ENCODE measurements at places on chromosomes 13 and 19.

- DNase-seq, result no peak
Observed at GRCh38 chr13:29819143-29819542, 31.3 kb downstream of the UBL3 start.

- no peak for DNase-seq
Observed at GRCh38 chr19:12778905-12779161, 3.5 kb upstream of the HOOK2 start.

GRCh38 chr19:21022996-21023395, 2.5 kb downstream of the ZNF430 start:
- DNase-seq, result no peak

- DNase-seq, result no peak
Observed at GRCh38 chr13:29756506-29756905, 93.9 kb downstream of the UBL3 start.

DNA sequence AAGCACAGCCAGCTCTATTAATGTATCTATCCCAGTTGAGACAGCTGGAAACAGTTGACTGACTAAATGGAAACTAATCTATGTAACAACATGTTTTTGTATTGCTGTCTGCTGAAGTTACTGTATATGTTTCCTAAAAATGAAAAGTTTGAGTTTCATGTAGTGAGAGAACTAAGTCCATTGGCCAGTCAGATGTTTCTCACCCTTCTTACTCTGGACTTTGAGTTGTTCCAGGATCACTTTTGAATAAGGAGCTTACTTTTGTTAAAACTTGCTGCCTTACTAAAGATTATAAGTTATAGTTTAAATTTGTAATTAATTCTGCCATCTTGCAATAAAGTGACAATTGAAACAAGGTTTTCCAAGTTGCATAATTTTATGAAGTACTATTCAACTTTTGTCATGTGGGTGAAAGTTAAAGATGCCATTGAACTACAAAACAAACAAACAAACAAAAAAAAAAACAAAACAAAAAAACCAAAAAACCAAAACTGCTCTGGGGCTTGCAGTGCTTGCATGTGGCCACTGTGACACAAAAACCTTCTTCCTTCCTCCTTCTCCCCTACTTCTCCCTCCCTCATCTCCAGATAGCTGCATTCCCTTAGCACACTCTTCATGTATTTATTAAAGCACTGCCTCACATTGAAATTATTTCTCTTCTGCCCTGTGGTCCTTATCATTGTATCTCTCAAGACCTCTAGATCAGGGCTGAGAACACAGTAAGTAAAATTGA, 15.3 kb downstream of the WDFY2 start:
- DNase-seq, result no peak

DNA sequence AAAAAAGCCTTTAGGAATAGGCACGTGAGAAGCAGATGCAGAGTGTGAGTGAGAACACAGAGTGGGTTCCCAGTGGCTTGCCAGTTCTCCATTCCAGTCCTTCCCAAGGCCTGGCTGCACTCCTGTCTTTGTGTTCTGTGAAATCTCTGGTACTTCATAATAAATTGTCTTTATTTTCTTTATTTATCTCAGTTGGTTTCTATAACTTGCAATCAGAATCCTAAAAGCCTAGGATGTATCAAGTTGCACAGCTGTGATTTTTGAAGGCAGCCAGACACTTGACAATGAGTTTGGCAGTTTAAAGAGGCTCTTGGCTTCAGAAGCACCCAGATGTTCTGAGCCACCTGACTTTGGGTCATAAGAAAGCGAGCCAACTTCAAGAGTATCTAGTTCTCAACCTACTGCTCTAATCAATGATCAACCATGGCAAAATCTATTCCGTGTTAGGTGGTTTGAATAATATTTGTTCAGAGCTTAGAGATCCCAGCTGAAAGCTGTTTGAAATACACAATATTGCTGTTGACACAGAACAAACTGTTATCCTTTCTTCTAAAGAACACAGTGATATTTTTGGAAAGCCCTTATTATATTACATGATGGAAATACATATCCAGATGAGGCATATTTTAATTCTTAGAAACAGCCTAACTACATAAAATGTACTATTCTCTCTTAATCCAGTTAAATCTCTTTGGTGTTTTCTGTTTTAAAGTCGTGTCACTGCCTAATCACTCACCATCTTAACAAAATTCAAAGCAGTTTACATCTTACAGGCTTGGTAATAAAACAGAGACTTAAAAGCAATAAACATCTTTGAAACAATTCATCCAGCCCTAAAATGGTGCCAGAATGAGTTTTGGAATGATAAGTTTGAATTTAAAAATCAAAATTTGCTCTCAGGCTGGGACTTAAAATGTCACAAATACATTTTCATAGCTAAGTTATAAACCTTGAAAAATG, 483.0 kb upstream of the NBEA start:
- DNase-seq, result no peak

GRCh38 chr13:44989941-44990340, 603 bp downstream of the GPALPP1 start:
- DNase-seq, result no peak

- DNase-seq, result no peak
Observed at GRCh38 chr13:110036060-110036459, 249.7 kb upstream of the IRS2 start.

GRCh38 chr19:3034656-3035541, 5.8 kb upstream of the TLE2 start:
- DNase-seq, result no peak

DNA sequence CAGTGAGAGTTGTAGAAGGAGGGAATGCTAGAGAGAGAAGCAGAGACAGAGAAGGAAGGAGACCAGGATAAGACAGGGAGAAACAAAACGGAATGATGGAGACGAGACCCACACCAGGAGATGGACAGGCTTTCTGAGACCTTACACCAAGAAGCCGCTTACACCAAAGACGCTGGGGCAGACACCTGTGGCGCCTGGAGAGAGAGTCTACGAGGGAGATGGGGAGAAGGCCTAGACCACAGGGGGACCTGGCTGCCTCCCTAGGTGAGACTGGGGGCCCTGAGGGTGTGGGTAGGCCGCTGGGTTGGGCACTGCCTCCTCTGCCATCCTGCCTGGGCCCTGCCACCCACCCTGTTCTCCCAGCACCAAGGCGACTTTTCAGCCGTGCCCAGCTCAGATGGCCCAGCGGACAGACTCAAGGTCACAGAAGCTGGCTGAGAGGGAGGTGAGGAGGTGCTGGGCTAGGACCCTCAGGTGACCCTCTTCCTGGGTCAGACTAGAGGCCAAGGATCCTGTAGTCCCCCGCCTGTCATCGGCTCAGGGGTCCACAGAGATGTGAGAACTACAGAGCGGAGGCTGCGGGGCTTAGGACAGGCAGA, 5.0 kb downstream of the PLIN5 start:
- no peak for DNase-seq

DNA sequence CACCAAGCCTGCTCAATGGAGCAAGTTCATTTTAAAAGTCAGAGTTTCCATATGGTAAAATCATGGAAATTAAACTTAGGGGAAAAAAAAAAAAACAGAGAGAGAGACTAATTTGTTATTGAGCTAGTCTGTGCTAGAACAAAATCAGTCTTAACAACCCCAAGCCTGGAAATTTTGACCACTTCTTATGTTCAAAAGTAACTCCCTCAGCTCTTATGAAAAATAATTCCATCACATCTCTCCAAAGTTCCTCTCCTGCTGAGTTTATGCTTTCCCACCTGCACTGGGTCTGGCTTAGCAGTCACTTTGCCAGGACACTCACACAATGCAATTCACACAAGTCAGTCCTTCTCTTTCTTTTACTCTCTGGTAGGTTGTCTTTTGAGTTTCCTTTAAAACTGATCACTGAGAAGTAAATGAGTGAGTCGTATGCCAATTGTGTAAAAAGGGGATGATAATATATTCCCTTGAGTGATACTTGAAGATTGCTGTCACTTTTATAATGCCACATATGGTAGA, 92.6 kb downstream of the ENOX1 start:
- no peak for DNase-seq

DNA sequence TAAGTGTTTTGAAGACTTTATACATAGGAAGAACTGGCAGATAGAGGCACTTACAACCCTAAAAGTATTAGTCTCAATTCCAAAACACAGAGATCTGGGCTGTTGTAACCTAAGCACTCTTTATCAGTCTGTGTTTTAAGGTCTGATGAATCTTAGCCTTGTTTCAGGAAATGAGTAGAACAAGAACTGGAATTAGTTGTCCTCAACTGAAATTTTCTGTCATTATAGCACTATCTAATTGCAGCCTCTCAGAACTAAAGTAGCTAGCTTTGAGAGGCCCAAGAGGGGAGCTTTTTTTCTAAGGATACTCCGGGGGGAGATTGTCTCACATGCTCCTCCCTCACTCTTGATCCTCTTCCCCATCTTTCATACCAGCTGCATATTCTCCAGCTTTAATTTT, 13.1 kb downstream of the HNRNPM start:
- DNase-seq, result no peak

DNA sequence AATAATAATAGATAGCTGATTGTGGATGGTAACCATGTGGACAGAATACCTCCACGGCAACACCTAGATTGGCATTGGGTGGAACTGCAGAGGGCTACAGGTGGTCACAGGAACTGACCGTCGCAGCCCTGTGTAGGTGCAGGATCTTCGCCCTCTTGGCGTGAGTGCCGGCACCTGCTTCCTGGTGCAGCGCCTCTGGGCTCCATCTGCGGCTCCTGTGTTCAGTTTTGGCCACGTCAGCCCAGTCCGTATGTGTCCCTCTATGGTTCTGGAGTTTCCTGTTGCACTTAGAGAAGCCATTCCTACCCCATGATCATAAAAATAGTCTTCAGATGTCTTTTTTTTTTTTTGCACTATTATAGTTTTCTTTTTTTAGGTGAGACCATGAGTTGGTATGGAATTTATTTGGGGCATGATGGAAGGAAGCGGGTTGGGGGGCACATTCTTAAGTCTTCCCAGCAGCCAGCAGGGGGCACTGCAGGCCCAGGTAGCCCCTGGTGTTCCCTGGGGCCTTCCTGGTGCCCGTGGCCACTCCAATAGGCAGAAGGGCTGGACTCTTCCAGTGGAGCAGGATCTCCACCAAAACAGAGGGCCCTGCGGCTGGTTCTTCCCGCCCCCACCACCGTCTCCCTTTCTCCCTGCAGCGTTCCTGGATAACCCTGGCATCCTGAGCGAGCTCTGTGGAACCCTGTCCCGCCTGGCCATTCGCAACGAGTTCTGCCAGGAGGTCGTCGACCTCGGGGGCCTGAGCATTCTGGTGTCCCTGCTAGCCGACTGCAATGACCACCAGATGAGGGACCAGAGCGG, 10.1 kb upstream of the SLC25A42 start:
- DNase-seq, result peak; percentile 60

GRCh38 chr13:59946944-59947343, 216.8 kb downstream of the DIAPH3 start:
- no peak for DNase-seq

GRCh38 chr13:34349091-34349722, 531.3 kb downstream of the RFC3 start:
- DNase-seq, result no peak

GRCh38 chr13:105773863-105774538, 761.5 kb downstream of the EFNB2 start:
- no peak for DNase-seq

DNA sequence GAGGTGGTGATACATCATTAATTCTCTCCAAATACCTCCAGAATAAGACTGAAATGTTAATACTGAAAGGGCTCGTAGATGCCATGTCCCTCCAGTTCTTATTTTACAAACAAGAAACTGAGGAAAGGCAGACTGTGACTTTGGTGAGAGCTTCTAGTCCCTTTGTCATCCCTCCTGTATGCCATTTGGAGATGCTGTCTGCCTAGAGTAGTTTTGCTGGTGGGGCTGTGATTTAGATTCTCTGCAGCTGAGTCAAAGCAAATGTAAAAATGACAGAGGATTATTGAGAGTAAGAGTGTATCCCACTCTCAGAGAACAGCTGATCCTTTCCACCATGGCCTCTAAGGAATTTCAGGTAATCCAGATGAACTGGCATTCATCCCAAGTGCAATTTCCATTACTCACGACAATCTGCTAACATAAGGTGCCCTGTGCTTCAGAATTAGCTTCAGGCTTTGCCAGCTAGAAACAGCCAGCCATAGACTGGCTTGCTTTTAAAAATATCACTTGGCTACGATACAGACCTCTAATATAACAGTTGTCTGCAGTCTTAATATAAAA, 16.8 kb downstream of the PABPC3 start:
- no peak for DNase-seq

GRCh38 chr19:12723641-12724426, at the start of gene TNPO2:
TNPO2 (minus strand) TSS chr19:12723932; CDS start chr19:12720977, 2,955 bp downstream.
- peak; percentile 33 for DNase-seq

GRCh38 chr19:14901675-14902260, 15.8 kb upstream of the OR7A17 start:
- no peak for DNase-seq

GRCh38 chr19:16587833-16588823, 15.9 kb upstream of the SLC35E1 start:
- no peak for DNase-seq

GRCh38 chr13:28609926-28610325, 49.0 kb upstream of the POMP start:
- no peak for DNase-seq

GRCh38 chr13:64579331-64579730, 2650.8 kb downstream of the PCDH9 start:
- no peak for DNase-seq

DNA sequence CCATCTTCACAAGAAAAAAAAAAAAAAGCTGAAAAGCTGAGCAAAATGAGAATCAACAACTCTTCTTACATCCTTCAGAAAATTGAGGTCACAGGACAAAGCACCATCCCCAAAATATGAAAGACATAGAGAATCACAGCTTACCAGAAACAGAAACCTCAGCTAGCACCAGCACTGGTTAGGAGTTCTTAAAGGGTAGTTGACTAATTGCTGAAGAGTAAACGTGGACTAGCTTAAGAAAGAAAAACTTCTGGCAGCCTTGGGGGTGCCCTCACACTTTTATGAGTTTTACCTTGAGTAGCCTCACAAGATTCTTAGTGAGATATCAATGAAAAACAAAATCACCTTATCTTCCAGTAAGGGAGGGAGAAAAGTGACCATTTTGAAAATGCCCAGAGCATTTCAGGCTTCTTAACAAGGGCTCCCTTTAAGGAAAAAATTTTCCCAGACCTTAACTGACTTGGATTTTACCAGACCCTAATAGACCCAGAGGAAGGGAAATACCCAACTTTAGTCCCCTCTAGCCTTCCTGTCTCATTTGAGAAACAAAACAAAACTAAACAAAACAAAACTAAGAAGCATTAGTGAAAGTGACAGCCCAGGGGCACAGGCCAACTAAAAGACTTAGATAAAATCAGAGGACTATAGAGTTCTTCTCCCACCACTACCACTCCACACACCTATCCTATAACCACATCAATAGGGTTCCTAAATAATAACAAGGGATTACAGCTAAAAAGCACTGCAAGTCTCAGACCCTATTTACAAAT, 888.6 kb downstream of the DIAPH3 start:
- DNase-seq, result no peak

DNA sequence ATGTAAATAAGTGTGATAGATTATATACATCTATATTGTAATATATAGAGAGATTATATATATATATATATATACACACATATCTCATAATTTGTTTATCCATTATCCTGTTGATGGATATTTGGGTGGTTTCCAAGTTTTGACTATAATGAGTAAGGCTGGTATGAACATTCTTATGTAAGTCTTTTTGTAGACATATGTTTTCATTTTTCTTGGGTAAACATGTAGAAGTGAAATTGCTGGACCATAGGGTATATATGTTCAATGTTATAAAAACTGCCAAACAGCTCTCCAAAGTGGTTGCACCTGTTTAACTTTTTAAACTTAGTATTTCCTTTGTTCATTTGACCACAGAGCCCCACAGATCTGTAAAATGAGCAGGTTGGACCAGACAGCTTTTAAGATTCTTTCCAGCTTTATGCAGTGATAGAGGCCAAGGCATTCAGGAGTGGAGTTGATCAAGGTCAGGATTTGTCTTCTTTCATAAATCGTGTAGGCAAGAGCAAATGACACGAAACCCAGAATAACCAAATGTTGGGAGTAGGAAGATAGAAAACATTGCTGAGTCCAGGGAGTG, 21.7 kb upstream of the KATNAL1 start:
- DNase-seq, result no peak
